ENCODE measurements at places on chromosomes 13 and 19.
A peak's percentile ranks its signal among the peaks of the same experiment; 100 is the strongest.

DNA sequence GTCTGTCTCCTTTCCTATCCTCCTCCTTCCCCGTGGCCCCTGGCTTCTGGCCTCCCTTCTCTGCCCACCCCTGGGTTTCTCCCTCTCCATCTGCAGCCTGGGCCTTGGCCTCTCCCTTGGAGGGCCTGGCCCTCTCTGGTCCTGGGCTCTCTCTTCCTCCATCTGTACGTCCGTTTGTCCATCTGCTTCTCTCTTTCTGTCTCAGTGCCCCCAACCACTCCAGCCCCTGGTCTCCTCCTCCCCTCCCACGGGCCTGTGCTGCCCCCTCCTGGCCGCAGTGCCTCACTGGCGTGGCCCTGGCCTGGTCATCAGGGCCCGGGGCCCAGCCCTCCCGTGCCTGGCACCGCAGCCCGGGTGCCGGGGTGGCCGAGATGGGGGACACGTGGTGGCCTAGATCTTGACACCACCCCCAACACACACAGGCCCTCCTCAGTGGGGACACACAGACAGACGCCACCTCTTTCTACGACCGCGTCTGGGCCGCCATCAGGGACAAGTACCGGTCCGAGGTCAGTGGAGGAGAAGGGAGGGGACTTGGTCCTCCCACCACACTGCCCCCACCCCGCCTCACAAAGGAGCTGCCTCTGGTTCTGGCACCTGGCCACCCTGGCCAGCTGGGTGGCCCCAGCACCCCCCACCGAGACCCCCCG is 11.3 kb downstream of the PRKCSH start:
- DNase-seq = peak; percentile 23

DNA sequence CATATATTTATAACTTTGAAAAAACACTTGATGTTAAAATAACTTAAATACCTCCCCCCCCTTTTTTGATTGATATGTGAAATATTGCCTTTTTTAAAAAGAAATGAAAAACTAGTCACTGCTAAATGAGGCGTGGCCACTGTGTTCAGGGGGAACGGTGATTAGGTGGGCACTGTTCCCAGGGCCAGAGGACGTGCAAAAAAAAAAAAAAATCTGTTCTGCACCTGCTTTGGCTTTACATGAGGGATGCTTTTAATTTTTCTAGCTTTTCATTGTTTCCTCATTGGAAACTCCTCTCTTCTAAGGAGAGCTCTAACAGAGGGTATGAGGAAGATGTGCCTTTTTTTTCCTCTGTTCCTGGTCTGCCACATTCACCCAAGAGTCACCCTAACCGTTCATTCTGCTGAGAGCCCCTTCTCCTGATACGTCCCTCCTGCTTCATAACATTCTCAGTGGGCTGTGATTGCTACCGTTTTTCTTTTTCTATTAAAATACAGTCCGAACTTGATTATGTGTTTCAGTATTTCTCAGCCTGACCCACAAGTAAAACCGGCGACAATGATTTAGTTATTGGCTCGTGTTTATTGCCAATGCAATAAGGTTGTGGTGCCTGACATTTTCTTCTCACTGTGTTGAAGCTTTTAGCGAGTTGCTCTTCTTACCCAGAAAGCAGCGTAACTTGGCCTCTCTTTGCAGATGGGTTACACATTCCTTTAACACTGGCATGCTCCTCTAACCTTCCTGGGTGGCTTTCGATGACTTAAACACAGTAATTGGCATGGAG is 64.8 kb upstream of the ZNF536 start:
- DNase-seq = no peak

GRCh38 chr13:106109391-106109791 is 426.1 kb downstream of the EFNB2 start:
- DNase-seq = no peak

DNA sequence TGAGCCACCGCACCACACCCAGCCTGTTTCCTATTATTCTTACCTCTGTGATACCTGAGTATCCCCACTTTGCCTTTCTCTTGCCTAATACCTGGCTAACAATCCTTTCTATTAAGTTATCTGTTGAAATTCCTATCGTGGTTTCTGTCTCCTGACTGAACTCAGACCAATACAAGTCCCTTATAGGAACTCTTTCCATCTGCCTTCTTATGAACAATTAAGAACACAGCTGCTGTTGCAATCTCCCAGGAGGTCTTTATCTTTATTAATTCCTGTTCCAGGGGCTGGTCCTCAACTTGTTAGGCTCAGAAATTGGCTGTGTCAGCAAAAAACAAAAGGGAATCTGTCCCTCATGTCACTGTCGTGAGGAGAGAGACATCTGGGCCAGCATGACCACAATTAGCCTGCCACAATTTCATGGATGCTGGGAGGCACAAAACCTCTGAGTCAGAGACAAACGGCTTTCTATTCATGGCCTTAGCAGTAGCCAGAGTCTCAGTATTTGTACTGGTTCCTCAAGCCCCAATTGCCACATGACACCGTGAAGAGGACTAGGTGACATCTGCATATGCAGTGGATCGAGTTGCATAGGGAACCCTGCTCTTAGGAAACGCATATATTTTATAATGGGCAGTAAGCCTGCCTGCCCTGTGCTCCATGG is 58.2 kb downstream of the NUFIP1 start:
- DNase-seq = no peak

DNA sequence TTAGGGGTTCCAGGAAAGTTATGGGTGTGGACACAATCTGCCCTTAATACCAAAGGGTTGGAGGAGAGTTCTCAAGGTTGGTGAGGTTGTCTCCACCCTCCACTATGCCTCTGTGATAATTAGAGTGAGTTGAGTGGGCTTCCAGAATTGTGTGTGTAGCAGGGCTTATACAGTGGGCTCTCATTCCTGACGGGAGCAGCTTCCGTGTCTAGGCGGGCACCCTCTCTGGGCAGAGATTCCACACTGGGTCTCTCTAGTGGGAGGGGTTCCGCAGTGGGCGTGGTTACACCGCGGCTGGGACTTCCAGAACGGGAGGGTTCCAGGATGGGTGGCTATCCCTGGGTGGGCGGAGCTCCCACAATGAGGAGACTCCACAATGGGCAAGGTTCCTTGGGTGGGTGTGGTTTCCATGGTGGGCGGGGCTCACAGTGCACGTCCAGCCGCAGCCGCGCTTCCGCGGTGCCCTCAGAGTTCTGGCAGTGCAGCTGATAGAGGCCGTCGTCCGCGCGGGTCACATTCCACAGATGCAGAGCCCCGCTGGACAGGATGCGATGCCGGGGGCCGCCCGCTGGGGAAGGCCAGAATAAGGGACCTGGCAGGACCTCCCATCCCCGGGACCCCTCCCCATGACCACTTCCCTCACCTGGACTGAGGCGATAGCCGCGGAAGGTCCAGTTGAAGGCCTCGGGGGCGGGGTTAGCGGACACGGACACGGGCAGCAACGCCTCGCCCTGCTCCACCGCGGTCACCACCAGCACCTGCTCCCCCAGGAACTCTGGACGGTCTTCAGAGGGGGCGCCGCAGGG is 8.4 kb downstream of the NPHS1 start:
- no peak for DNase-seq

DNA sequence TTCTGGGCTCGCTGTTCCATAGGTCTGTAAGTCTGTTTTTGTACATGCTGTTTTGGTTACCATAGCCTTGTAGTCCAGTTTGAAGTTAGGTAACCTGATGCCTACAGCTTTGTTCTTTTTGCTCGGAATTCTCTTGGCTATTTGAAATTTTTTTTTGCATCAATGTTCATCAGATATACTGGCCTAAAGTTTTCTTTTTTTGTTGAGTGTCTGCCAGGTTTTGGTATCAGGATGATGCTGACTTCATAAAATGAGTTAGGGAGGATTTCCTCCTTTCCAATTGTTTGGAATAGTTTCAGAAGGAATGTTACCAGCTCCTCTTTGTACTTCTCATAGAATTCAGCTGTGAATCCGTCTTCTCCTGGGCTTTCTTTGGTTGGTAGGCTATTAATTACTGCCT is 397.8 kb upstream of the HTR2A start:
- DNase-seq = no peak

GRCh38 chr19:28393574-28394336 is 819.2 kb downstream of the UQCRFS1 start:
- DNase-seq = no peak

- no peak for DNase-seq
These were observed 83.0 kb downstream of the NUFIP1 start for GRCh38 chr13:44906230-44906629.

- no peak for DNase-seq
These were observed 5.4 kb downstream of the COL4A2 start for GRCh38 chr13:110312339-110313031.

DNA sequence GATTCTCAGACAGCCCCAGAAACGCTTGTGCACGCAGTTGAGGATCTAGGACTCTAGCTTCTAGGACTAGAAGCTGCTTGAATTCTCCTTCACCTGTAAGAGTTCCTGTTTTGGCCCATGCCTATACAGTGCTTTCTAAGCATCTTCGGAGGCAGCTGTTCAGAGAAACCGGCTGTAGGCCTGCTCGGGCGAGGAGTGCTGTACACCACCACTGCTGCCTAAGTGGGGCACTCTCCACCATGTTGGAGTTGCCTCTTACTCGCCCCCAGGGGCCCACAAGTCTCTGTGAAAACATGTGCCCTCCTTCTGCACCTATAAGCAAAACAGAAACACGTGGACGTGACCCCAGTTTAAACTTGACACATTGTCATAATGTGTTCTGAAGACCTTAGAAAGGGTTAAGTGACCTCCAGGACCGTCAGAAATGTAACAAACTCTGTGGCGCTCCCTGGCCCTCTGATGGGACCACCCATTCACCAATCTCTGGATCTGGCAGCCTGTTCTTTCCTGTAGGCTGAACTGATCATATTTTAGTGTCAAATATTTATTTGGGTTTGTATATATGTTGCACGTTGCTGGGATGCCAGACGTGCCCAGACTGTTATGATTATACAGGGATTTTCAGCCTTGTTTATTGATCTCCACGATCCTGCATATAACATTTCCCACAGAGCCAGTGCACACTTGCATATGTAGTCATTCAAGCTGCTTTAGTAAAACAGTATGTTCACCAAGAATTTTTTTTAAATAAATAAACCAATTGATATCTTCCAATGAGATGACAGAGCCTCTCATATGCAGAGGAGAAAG is 60.8 kb downstream of the C13orf42 start:
- no peak for DNase-seq

GRCh38 chr13:33204130-33204927 is 81.2 kb downstream of the STARD13 start:
- no peak for DNase-seq

GRCh38 chr13:110045202-110045601 is 258.8 kb upstream of the IRS2 start:
- DNase-seq = no peak

DNA sequence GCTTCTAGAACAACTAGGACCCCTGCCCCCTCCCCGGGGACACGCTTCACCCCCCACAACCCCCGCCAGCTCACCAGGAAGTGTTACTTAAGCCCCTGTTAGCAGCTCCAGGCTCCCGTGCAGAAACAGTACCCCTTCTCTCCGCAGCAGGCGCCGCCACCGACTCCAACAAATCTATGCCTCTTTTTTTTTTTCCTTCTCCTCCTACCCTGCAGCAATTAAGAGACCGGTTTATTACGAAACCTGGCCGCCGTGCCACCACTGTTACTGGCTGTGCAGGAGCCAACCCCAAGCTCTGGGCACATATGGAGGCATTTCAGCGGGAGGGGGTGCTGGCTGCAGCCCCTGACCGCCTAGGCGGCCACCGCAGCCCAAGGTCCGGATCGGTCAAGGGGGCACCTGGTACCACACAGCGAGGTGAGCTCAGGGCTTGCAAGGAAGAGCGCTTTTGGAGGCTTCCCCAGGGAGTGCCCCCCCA is 2.4 kb downstream of the GADD45B start:
- no peak for DNase-seq

DNA sequence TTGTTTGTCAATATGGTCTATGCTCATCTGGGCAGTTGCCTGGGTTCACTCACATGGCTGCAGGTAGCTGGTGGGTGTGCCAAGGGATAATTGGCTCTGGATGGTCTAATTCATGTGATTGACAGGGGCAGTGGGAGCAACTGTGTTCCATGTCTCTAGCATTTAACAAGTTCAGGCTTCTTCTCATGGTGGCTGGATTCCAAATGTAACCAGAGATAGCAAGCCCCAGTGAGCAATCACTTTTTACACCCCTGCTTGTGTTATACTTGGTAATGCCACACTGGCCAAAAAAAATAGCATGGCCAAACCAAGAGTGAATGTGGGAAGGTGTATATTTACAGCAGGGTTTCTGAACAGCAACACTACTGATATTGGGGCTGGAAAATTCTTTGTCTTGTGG is 89.6 kb upstream of the TNFSF11 start:
- no peak for DNase-seq

- DNase-seq = no peak
These were observed 33.7 kb downstream of the CRYL1 start for GRCh38 chr13:20491926-20492435.

- no peak for DNase-seq
These were observed 18.8 kb downstream of the TMEM143 start for GRCh38 chr19:48344892-48345291.

DNA sequence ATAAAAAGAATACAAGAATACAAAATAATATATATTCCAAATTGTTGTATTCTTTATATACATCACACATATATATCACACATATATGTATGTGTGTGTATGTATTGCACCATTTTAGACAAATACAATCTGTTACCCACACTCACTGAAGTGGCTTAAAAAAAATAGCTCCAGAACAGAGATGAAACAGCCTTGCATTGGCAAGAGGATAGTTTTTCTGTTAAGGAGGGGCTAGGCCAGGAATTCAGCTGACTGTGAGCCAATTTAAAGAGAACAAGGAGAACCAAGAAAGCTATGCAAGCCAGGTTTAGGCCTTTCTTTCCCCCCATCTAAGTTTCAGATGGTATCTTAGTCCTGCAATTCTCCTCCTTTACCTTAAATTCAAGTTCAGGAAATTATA is 257.5 kb downstream of the MZT1 start:
- DNase-seq = no peak

GRCh38 chr13:111064661-111065060 is 50.4 kb upstream of the ARHGEF7 start:
- no peak for DNase-seq

DNA sequence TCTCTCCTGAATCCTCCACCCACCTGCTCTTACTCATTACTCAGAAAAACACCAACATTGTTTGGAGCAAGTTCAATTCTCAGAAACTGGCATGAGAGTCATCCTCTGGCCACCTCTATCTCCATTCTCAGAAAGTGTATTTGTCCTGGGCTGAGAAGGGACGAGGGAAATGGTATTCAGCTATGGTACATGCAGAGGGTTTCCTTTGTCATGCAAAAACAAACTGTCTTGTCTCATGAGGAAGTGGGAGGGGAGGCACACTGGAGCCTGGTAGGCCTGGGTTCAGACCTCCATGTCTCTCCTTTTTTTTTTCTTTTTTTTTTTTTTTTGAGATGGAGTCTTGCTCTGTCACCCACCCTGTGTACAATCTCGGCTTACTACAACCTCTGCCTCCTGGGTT is 31.9 kb upstream of the LILRA2 start:
- no peak for DNase-seq

- DNase-seq = no peak
These were observed 652 bp downstream of the POU4F1 start for GRCh38 chr13:78602561-78603239.

GRCh38 chr19:58352760-58353671 is at the start of gene A1BG:
Gene A1BG (minus strand): TSS chr19:58353492. CDS start chr19:58353437, 55 bp downstream.
- no peak for DNase-seq

DNA sequence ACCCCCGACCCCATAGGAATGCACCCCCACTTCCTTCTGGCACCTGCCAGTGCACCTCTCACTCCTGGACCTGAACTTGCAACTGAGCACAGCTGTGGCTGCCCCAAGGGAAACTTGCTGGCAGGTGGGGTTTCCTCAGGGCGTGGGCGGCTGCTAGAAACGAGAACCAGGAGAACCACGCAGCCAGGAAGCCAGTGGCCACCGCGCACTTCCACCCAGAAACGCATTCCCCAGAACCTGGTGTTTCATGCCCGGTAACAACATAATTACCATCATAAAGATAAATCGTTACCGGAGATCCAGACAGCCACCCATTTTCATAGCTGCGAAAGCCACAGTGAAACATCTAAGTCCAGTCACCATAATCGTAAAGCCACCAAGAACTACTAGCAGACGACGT is 75.2 kb upstream of the C13orf46 start:
- DNase-seq = no peak

Measured in stimulated activated CD8-positive, alpha-beta memory T cell treated with anti-CD3 and anti-CD28 coated beads, Interleukin-12 subunit alpha, Interleukin-12 subunit beta, amount 100 ng/mL, for 1 hour (primary cell).